ENCODE measurements at places on chromosomes 12 and 14.
A peak's percentile ranks its signal among the peaks of the same experiment; 100 is the strongest.

GRCh38 chr12:24719293-24719721 is 229.6 kb downstream of the BCAT1 start:
- peak; percentile 89 for ATAC-seq

- no peak for ATAC-seq
Measured at GRCh38 chr12:71703206-71703605, 17.3 kb downstream of the TMEM19 start.

DNA sequence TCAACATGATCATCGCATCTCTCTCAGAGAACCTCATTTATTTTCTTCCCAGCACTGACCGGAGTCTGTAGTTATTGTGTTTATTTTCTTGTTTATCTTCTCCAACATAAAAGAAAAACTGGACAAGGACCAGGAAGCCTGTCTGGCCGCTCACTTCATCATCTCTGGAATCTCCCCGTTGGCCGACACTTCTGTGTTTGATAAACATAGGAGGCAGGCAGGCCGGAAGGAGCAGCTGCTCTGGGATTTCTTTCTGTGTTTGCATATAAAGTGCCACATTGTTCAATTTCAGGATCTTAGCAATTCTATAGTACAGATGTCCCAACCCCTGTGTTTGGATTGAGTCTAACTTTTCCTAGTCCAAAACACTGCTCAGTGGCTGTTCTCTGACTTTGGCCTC is 53.3 kb downstream of the ACACB start:
- no peak for ATAC-seq

GRCh38 chr14:56933446-56933845 is 123.2 kb upstream of the OTX2 start:
- no peak for ATAC-seq

- ATAC-seq, result peak; percentile 63
Measured at GRCh38 chr14:41986083-41986645, 379.5 kb downstream of the LRFN5 start.

DNA sequence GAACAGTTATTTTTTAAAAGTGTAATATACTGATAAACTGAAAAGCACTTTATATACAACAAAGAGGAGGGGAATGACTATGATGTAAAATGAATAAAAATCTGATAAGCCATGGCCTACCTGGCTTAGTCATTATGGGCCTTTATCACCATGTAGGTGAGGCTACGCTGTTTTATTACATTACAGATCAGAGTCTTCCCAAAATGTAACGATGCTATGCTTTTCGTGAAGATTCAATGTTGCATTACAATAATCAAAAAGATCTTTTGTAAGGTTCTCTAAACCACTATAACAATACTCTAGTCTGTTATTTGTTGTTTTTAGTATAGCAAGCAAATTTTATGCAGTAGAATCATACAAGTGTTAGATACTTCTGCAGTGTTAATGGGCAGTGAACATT is 34.2 kb downstream of the ARID4A start:
- no peak for ATAC-seq

GRCh38 chr12:47091009-47091408 is 11.2 kb upstream of the AMIGO2 start:
- ATAC-seq, result no peak

DNA sequence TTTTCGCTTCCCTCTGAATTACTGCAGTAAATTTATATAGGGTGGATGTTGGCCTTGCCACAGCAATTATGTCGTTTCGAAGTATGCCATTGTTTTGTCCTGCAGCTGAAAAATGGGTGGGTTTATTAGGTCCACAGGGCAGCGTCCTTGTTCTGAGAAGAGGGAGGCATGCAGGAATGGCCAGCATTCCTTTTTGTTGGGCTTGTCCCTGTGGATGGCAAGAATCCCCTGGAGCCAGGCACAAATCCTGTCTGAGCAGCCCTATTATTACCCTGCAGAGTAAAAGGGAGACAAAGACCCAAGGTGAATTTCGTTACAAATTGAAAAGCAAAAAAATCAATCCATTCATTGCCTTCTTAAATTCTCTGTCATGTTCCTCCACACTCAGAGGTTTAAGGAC is 88.1 kb downstream of the CHST11 start:
- ATAC-seq, result no peak

GRCh38 chr12:67909091-67909531 is 80.1 kb upstream of the IFNG-AS1 start:
- no peak for ATAC-seq

DNA sequence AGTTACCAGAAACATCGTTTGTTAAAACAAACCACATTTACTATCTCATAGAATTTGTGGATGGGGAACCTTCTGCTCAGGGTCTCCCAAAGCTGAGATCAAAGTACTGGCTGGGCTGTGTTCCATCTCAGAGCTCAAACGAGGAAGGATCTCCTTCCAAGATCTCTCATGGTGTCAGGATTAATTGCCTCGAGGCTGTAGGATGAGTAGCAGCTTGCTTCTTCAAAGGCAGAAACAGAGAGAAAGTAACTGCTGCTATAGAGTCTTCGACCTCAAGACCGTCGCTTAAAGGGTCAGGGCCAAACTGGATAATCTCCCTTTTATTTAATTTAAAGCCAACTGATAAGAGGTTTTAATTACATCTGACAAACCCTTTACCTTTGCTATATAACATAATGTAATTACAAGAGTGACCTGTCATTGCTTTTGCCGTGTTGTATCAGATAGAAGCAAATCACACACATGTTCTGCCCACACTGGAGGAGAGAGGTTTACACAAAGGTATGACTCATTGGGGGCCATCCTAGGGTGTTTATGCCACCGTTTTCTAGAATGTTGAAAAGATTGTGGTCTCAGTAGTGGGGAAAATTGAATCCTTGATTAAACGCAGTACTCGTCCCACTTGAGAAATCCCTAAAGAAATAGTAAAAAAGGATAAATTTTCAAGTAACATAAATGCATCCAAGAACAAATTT is 868.8 kb upstream of the TMEM132C start:
- no peak for ATAC-seq

- ATAC-seq, result no peak
Measured at GRCh38 chr14:72957213-72957612, 30.9 kb downstream of the DCAF4 start.

DNA sequence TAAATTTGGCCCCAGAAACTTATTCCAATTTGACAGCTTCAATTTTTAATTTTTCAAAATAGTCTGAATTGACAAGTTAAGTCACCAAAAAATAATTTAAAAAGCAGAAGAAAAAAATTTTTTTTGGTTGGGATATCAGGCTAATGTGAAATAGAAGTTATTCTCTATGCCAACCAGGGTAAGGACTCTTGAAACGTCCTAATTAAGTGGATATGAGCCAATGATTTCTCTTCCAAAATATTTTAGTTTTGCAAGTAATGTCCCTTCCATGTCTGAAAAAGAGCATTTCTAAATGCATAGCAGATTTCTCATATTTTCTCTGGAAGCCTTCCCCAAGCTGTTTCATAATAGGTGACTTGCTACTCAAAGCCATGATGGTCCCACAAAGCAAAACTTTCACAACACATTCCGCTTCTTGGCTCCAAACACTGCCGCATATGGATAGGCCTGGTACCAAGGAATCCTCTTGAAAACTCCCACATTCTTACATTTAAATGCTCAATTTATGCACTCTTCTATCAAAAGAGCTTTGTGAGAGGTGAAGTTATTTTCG is 65.1 kb downstream of the SIX6 start:
- ATAC-seq, result no peak

DNA sequence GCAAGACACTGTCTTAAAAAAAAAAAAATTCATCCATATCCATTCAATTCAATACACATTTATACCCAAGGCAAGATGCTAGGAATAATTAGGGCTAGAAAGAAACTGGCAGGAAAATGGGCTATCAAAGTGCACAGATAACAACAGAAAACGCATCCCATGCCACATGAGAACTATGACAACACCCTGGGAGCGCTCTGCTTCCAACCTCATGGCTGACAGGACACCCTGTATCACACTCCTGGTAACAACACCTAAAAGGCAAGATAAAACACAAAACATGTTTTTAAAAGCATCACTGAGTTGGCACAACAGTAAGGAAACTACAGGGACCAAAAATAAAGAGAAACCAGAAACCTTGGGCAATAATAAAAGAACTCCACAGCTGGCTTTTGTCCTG is 54.9 kb downstream of the ZFYVE21 start:
- no peak for ATAC-seq

DNA sequence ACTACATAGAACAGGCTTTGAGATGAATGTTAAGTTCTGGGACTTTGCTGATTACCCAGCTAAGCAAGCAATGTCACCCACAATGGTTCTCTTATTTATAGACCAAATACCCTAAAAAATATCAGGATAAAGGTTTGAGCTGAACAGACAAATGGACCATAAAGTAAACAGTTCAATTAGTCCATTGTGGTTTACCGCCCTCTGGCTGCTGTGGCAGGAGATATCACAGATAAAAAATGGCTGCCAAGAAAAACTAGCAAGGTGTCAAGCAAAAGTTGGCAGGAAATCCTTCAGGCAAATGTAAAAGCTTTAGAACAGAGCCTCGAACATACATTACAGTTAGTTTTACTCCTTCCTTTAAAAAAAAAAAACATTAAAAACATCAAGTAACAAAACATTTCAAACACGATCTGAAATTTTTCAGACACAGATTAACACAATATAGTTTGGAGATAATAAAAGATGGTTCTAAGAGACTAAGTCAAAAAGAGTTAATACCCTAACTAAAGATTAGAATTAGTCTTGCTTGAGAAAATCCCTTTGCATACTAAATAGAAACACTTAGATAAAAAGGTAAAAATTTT is 41.3 kb downstream of the MED13L start:
- no peak for ATAC-seq

DNA sequence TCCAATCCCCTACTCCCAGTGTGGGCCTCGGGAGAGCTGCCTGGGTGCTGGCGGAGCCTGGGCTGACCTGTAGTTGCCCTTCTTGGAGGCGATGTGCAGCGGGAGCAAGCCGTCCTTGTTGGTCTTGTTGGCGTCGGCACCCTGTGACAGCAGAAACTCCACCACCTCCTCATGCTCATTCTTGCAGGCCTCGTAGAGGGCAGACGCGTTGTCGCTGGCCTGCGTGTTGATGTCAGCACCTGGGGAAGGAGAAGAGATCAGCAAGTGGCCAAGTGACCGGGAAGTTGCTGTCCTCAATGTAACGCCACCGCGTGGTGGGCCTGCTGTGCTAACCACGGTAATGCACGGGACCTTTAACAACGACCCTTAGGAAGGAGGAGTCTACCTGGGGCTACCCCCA is 20.1 kb downstream of the FAM181A start:
- no peak for ATAC-seq

- no peak for ATAC-seq
Measured at GRCh38 chr12:53600490-53601295, 25.5 kb downstream of the ATF7 start.

DNA sequence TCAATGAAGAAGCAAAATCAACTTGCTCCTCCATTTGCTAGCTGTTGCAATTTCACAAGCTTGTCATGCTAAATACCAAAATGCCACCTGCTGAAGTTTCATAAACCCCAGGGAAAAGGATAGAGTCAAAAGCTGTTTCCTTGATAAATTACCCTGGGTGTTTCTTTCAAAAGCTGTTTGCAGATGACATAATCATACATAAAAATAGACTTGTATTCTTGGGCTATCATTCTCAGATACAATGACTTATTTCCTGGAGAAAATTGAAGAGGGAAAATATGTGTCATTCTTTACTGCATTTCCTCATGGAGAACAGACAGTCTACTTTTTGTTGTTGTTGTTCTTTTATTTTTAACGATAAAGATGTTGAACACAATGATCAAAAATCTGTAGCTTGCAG is 119.2 kb downstream of the GALC start:
- no peak for ATAC-seq

DNA sequence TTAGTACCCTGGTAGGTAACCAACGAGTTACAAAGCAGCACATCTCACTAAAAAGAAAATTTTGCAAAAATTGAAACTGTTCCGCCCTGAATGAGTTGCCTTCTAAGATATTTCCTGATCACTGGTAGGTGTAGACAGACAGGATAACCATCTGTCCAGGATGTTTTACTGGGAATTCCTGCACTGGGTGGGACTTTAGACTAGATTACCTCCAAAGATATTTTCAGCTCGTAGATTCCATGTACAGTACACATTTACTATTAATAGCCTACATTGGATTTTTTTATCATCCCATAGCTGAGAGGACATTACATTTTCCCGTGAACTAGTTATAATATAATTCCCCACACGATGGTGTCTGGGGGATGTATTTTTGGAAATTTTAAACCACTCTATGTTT is 139.6 kb downstream of the DYRK2 start:
- no peak for ATAC-seq

- no peak for ATAC-seq
Measured at GRCh38 chr12:98646294-98647090, 1.4 kb downstream of the APAF1 start.
